NCI-H1694 (cell line): ENCODE measurements at places on chromosomes 3 and 15.
A peak's percentile ranks its signal among the peaks of the same experiment; 100 is the strongest.

- DNase-seq: no peak
Observed at GRCh38 chr15:58701376-58701775, 48.1 kb downstream of the ADAM10 start.

DNA sequence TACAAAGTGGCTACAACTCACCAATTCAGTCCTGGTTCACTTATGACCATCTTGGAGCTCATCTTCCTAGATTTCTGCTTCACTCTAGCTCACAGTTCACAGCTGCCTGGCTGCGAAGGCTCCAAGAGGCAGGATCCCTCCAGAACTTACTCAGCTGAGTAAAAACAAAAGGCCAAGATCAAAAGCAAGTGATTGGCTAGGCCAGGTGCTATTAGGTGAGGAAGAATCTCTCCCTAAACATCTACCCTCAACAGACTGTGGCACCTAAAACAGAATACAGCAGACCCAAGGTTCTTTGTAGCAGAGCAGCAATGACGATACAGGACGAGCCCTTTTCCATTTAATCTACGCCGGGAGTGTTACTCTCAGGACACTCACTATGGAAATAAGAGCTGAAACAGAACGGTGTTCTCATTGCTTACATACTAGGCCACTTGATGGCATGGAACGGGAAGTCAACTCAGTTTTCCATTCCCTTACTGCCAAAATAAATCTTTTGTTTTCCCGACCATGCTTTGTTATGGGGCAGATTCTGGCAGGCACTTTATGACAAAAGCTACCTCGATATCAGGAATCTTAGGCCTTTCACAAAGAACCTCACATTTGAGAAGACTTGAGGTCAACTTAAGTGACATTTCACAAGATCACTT is 901 bp downstream of the ICE2 start:
- no peak for DNase-seq

- no peak for DNase-seq
Observed at GRCh38 chr3:112610121-112610520, 30.8 kb downstream of the CCDC80 start.

DNA sequence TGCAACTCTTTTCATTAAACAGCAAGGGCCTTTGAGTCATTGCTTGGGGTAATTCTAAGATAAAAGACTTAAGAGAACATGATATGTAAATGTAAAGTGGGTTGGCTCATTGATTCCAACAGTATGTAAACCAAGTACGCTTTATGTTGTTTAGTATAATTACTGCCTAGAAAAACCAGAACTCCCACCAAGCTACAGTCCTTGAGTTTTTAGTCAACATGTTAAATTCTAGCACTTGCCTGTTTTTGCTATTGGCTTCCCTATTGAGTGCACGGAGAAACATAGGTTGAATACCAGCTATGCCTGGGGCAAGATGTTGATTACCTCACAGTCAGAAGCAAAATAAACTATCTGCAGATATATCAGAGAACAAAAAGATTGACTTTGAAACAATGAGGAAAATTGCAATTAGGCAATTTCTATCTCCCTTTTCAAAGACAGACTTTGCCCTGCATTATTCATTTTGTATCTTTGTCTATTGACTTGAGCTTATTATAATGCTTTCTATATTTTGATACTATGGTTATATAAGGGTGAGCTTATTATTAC is 179.3 kb downstream of the ZPLD1 start:
- DNase-seq: no peak

- no peak for DNase-seq
Observed at GRCh38 chr3:99084826-99085225, 183.3 kb upstream of the DCBLD2 start.

DNA sequence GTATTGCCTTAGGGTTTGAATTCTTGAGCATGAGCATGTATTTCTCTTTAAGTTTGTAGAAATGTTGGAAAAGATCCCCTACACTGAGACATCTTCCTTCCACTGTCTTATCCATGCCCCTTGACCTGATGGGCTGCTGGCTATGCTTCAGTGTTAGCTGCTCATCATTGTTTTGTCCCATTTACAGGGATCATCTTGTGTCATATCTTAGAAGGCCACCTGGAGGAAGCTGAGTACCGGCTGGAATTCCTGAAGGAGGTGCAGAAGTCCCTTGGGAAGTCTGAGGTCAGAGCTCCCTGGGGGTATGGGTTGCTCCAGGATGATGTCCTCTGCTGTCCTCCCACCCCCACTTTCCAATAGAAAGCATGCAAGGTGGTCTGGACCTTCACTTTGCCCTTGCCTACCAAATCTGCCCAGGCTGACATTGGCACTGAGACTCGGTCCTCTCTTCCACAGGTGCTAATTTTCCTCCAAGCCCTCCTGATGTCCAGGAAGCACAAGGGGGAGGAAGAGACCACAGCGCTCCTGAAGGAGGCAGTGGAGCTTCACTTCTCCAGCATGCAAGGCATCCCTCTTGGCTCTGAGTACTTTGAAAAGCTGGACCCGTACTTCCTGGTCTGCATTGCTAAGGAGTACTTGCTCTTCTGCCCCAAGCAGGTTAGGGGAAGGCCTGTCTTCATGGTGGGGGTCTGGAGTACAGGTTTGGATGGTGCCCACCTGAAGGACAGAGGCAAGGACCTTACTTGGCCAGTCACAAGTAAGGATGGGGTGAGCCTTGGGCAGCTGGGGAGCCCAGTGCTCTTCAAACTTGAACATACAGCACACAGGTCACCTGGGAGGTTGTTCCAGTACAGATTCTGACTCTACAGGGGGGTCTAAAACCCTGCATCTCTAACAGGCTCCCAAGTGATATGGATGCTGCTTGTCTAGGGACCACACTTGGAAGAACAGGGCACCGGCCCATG is 17.7 kb downstream of the TTC21A start:
- DNase-seq: no peak

- DNase-seq: no peak
Observed at GRCh38 chr3:31504230-31504629, 28.5 kb upstream of the STT3B start.

DNA sequence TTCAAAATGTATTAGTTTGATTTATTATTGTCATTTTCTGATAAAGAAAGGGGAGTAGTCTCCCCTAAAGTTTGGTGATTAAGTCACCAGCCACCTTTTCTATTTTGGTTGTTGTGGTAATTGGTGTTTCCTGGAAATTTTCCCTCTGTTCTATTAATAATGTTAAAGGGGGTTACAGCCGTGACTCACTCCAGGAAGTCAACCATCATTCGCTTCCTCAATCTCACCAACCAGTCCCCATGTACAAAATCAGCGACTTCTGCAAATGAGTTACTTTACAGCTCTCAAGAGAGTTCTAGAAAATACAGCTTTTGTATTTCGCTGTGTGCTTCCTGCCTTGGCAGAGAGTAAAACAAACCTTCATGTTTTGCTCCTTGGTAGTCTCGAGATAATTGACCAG is 285.1 kb downstream of the LPP start:
- DNase-seq: no peak

GRCh38 chr15:65579762-65580161 is 31.2 kb downstream of the INTS14 start:
- DNase-seq: no peak

DNA sequence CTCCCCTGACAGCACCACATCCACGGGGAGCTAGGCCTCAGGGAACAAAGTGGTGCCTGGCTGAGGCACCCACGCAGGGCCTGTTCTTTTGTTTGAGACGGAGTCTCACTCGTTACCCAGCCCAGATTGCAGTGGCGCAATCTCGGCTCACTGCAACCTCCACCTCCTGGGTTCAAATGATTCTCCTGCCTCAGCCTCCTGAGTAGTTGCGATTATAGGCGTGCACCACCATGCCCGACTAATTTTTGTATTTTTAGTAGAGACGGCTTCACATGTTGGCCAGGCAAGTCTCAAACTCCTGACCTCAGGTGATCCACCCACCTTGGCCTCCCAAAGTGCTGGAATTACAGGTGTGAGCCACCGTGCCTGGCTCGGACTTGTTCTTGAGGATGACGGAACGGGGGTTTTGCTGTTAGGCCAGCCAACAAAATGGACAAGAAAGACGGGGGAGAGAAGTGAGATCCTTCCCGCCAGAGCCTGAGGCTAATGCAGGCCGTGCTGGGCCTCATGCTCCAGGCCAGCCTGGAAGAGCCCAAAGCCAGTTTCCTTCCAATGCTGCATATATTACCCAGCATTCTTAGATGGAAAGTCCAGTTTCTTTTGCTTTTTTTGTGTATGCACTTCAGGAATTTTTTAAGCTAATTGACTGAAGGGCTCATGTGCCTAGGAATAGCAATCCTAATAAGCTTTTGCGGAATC is 28.1 kb upstream of the FURIN start:
- no peak for DNase-seq

- DNase-seq: peak; percentile 6
Observed at GRCh38 chr3:32018757-32019564, 37.4 kb downstream of the ZNF860 start.

GRCh38 chr15:73387507-73388255 is 18.9 kb upstream of the HCN4 start:
- no peak for DNase-seq

DNA sequence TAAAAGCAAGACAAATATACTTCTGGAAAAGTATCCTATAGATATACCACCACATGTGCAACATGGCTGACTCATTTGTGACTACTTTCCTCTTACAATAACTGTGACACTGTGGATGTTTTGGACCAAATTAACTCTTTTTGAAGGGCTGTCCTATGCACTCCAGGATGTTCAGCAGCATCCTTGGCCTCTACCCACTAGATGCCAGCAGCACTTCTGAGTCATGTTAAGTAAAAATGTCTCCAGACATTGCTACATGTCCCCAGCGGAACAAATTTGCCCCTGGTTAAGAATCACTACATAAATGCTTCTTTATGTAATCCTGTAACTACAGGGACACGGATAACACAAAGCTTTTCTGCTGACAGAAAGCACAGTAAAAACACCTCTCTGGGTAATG is 32.0 kb downstream of the RUVBL1 start:
- no peak for DNase-seq

DNA sequence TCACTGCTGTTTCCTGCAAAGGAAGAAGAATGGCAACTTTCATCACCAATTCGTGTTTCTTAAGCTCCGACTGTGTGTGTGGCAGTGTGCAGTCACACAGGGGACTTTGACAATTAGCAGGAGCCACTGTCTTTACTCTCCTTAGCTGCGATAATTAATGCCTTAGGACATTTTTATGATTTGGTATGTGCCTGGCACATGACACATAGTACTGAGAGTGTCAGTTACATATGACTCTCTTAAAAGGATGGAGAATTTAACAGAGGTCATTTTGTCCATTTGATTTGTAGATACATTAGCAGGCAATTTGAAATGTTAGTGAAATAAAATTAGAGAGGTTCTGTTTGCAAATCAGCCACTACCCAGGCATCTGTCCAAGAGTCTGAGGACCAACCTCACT is 128.9 kb upstream of the VEPH1 start:
- no peak for DNase-seq

GRCh38 chr15:100733101-100733842 is 130.9 kb downstream of the ASB7 start:
- no peak for DNase-seq

- no peak for DNase-seq
Observed at GRCh38 chr3:43405888-43406642, 119.7 kb downstream of the SNRK start.

DNA sequence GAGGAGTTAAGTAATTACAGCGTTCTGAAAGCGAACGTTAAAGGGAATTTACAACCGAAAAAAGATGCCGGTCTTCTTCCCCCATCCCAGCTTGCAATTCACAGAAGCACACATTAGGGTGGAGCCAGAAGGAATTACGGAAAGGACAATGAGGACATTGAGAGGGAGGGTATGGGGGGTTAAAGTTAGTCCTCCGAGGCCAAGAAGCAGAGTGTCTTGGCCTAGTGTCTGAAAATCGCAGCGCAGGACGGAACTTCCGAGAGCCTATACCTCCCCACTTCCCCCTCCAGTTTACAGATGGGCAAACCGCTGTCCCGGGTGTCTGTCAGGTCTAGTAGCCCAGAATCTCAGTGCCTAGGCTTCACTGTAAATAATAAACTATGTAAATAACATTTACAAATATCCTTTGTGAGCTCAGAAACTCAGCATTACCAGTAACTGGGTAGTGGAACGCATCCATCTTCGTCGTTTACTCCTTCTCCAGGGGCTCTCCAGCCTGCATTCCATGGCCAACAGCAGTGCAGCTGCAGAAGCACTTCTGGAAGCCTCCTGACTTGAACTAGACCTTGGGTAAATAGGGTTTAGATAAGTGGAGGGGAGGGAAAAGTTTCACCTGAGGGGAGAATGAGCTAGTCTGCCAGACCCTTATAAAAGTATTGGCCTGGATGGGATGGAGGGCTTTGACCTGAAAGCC is 922 bp downstream of the ADPRH start:
- no peak for DNase-seq

- no peak for DNase-seq
Observed at GRCh38 chr15:40052604-40053003, 13.6 kb upstream of the SRP14 start.

DNA sequence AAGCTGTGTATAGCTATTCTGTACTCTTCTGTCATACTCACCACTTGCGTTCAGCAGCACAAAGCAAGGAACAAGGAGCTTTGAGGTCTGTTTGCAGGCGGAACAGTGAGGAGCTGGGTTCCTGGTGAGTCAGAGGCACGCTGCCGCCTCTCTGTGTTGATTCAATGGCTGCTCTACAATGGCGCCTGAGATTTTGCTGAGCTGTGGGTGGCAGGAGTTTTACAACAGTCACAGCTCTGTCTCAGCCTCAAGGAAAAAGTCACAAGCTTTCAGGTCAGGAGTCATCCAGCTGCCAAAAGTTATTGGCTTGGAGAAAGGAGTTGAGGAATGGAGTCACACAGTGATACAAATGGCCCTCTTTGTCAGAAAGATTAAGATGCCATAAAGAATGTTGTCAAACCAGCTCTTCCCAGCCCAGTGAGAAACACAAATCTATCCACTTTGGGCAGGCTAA is 98.1 kb downstream of the SSR3 start:
- no peak for DNase-seq
